Stomach (tissue), 19 donors: ENCODE measurements at places on chromosomes 7 and 10.
A peak's percentile ranks its signal among the peaks of the same experiment; 100 is the strongest.

- DNase-seq: peak; percentile 26
Measured at GRCh38 chr10:55091691-55092328, 290.8 kb upstream of the PCDH15 start.

DNA sequence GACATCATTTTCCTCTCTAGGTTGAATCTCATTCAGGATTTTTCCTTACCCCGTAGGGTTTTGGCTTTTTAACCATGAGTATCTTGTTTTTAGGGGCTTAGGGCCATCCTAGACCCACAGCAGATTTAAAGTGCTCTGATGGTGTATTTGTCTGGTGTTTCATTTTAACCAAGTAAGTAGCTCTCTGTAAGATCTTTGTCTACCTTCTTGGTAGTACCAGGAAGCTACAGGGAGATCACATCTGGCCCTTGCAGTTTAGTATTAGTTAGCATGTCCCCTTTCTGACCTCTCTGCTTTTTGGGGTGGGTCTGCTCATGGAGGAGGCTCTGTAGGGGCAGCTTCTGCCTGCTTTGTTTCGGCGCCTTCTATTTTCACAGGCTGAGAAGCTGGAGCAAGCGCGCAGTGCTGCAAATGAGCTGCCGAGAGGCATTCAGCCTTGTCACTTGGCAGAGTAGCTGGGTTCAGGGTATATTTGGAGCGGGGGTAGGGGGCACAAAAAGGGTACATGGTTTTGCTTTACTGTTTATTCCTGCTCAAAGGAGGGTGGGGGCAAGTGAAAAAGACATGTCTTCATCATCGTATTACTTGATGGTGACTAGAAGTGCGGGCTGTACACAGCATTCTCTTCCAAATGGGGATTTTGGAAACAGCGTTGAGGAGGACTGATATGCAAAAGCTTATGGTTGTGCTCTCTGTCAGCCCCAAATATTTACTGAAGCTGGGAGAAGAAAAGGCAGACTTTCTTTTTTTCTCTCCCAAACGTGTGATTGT lies 146.3 kb downstream of the CELF2 start:
- DNase-seq: peak; percentile 54

GRCh38 chr10:34814223-34814912 lies 728 bp downstream of the PARD3 start:
- DNase-seq: peak; percentile 46

- no peak for DNase-seq
Measured at GRCh38 chr10:49419005-49419404, 23.1 kb upstream of the DRGX start.

DNA sequence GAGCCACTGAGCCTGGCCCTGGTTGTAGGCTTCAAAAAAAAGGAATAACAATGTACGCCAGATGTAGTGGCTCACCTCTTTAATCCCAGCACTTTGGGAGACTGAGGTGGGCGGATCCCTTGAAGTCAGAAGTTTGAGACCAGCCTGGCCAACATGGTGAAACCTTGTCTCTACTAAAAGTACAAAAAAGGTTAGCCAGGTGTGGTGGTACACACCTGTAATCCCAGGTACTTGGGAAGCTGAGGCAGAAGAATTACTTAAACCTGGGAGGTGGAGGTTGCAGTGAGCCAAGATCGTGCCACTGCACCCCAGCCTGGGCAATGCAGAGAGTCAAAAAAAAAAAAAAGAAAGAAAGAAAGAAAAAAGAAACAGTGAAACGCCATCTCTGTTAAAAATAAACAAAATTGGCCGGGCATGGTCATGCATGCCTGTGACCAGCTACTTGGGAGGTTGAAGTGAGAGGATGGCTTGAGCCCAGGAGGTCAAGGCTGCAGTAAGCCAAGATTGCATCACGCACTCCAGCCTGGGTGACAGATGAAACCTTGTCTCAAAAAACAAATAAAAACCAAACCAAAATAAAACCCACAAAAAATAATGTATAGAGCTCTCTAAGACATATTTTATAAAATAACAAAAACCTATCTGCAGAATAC lies 4.7 kb upstream of the KLHDC10 start:
- DNase-seq: no peak

- DNase-seq: no peak
Measured at GRCh38 chr10:129259128-129259815, 207.8 kb upstream of the MGMT start.

DNA sequence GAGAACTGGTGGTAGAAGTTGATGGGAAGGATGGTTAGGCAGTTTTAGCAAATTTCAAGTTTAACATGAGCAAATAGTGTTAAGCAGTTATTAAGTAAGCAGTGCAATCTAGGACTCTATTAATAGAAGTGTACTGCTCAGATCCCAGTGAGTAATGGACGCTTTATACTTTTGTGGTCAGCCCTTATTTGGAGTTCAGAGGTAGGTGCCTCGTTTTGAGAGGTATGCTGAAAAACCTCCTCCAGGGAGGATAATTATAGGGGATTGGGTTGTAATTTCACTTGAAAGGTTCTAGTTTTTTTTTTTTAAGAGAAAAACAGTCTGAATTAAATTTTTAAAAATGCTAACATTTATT lies 33.5 kb upstream of the CCDC7 start:
- peak; percentile 21 for DNase-seq

GRCh38 chr7:20514364-20514763 lies 101.1 kb upstream of the ABCB5 start:
- peak; percentile 88 for DNase-seq

DNA sequence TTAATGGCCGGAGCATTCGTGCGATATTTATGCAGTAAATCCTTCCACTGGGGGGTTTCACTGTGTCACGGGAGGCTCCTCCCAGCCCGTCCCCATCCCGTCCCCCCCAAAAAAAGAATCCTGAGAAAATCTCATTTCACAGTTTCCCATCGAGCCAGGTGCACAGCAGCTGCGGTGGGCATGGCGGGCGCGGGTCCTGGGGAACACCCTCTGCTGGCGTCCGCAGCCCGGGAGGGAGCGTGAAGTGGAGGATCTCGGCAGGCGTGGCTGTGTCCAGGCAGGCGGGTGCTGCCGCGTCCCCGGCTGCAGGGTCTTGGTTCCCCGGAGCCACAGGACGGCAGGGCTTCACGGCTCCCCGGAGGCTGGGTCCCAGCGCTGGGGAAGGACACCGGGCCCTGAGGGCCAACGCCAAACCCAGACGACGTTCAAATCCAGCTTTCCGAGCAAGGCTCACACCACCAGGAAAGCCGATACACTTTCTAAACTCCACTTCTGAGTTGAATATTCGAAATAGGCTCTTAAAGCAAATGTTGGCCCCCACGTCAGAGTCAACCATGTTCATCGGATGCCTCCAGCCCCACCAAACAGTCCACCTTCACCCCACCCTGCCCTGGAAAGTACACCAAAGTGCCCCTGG lies 55.7 kb downstream of the PDGFA start:
- DNase-seq: no peak
